ENCODE measurements at places on chromosomes 4 and X.

DNA sequence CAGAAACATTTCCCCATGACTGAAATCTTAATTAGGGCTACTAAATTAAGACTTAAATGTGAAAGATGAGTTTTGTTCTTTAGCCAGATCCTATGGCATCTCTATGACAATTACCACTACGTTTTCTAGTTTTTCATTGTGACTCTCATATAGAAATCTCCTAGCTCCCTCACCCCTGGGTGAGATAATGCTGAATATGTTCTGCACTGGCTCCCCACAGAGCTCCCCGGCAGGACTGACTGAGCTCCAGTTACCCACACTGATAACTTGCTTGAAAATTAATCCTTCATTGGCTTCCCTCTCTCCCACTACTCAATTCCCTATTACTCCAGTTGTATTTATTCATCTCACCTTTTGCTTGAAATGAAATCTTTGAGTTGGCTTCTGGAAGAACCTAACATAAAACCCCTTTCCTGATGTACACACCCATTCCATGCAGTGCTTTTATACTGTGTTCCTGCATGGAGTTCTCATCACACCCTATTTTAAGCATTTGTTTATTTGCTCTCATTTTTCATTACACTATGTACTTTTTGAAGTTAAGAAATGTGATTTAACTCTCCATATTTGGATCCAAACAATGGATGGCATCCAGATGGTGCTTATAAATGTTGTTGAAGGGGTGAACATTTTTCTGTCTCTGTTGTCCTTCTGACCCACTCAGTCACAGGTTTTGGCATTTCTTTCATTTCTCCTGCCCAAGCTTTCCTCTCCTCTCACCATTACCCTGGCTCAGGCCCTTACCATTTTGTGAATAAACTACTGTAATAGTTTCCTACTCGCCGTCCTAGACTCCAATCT is 623.4 kb downstream of the SPRY1 start:
- DNase-seq, result no peak

- peak; percentile 20 for DNase-seq
Observed at GRCh38 chr4:183202523-183202922, 103.5 kb downstream of the WWC2 start.

DNA sequence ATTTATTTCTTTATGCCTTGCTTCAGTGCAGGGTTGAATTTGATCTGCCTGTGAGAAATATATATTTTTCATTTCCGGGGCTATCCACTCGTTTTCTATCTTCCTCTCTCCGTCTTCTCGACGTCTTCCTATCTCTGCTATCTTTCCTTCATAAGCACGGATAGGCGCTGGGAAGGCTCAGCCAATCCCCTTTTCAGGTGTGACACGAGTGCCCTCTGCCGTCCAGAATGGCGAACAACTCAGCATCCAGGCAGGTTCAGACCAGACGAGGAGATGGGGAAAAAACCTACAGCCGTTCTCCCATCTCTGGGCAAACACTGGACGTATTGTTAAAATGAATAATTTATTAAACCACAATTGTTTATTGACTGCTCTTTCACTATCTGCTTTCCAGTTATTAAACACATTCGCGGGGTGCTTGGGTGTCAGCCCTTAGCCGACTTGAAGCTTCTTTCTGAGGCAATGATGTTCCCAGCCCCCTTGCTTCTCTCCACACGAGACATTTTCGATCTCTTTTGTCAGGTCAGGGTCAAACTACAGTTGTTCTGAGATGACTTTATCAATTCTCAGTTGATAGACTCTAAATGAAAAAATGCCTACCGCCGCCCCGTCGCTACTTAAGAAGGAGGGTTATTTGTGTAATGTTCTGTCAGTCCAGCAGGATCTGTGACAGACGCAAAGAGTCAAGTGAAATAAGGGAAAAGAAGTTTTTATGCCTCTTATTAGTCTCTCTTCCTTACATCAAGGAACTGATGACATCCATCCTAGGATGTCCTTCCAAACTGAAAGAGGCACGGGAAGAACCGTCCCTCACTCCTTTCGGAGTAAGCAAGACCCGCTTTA is 96.3 kb upstream of the NOCT start:
- peak; percentile 75 for DNase-seq

DNA sequence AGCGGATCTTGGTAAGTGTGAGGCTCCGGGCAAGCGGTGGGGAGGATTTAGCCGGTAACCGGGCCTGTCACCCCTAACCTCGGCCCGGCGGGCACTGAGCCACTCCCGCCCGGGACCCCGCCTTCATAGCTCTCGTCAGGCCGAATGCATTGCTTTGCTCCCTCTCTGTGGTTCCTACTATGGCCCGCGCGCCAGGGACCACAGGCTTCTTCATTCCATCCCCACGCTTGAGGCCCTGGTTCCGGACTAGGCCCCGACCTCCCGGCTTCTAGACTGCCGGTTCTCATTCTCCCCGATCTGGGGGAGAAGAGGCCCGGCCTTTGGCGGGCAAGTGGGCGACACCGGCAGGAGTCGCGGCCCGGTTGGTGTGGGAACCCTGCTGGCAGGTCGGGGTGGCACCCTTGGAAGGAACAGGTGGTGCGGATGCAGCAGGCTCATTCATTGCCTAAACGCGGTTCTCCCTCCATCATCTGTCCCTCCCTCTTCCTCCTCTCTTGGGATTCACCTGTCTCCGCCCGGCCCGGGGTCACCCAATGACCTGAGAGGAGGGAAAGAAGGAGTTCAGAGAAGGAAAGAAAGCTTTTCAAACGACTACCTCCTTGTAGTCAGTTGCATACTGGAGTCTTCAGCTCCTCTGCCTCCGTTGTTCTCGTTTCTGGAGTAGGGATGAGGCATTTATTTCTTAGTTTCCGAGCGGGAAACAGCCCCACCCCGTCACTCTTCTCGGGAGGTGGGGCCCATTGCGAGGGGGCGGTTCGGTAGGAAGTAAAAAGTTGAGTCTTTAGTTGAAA is at the start of gene NDUFC1:
Gene NDUFC1 (minus strand): TSS at position 657 of the 791 bp plus-strand sequence. CDS start 6,679 bp downstream, outside the sequence.
- peak; percentile 44 for DNase-seq

GRCh38 chrX:47247999-47248320 is 15.2 kb downstream of the USP11 start:
- no peak for DNase-seq

DNA sequence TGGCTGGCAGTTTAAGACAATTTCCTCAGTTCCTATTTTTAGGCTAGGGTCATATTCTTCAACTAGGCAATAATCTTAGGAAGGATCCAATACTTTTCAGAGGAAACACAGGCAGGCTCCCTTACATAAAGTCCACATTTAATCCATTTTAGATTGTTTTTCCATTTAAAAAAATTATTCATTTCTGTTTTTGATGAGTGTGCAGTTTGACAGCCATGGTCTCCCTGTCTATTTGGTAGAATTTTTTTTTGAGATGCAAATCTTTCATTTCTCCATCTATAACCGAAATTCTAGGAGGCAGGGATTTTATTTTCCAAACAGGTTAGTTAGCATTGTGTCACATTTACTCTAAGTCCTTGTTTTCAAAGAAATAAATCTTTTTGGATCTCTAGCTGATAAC is 326.8 kb downstream of the PPP4R3C start:
- DNase-seq, result no peak

GRCh38 chr4:42942216-42942615 is 49.7 kb downstream of the GRXCR1 start:
- DNase-seq, result no peak

- DNase-seq, result no peak
Observed at GRCh38 chrX:21813612-21814368, 25.6 kb upstream of the MBTPS2 start.

- peak; percentile 96 for DNase-seq
Observed at GRCh38 chrX:74343343-74344279, 39.6 kb downstream of the ZCCHC13 start.

DNA sequence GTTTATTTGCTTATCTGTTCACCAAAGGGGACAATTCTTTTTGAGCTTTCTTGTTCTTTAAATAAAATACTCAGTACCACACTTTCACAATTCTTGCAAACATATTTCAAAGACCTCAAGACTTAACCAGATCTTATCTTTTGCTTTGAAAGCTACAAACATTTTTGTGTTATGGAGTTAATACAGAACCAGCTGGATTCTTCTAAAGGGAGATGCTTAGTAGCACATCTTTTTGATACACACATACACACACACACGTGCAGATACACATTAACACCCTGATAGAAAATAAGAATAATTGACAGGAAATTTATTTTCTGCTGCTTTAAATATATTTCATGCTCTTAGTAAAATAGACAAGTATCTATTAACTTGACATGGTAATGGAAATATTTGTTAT is 379.1 kb downstream of the SH2D1A start:
- no peak for DNase-seq

DNA sequence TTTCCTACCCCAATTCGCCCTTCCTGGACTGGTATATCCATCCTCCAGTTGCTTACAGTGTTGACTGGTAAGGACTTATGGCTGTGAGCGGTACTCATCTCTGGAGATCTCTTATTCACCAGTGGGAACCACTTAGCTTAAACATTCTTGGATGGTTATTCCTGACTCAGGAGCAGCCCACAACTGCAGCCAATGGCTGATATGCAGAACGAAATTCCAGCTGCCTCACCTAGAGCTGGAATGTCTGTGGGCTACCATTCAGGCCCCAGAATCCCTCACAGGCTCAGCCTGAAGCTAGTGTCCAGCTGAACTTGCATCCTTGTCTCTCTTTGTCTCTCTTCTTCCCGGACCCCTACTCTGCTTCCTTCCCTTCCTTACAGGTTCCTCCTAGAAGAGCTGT is 138.9 kb upstream of the SMIM31 start:
- DNase-seq, result no peak

DNA sequence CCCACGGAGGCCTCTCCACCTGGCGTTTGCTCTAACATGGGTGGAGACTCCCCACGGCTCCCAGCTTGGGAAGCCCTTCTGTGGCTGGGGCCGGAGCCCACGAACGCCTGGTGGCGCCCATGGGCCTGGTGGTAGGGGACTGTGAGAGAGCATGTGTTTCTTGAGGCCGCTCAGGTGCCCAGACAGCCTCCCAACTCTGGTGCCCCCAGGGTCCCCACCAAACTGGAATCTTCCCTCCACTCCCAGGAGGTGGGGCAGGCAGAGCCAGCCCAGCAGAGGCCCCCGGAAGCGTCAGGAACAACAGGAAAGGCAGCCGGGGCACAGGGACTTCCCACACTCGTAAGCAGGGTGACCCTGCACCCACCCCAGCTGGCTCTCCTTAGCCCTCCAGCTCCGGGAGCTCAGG is 33.3 kb upstream of the FGFR3 start:
- no peak for DNase-seq

Measured in fibroblast of skin of right quadriceps (primary cell).